Adrenal gland (tissue), 19 donors: ENCODE measurements at places on chromosomes 13 and 19. TPM values are rescaled to one million over a fixed set of nuclear protein-coding genes. Genes with fewer than 3 reads are reported as not detected.
A peak's percentile ranks its signal among the peaks of the same experiment; 100 is the strongest.

ZNF426 gene
- total RNA-seq: 15.9 TPM

DNA sequence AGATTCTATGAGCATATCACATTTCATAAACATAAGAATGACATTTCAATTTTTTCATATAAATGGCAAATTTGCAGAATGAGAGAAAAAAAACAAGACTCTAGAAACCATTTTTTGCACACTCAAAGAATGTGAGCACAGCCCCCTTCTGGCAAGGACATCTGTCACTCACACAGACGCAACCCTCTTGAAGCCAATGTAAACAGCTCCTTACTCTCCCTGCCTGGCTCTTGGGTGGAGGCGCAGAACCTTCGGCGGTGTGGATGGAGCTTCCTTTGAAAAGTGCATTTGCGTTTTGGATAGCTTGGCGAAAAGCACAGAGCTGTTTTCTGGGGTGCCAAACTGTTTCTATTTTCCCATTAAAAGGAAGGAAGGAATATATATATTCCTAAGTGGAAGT is 367.6 kb upstream of the TSHZ3 start:
- H3K27ac ChIP-seq: no peak overlapping the region
- no peak overlapping the region for H3K4me3 ChIP-seq
- no peaks in the 10 kb centered on the region for H3K36me3 ChIP-seq
- peaks cover 8% of the 10 kb centered on the region for H3K27me3 ChIP-seq
- no peak for DNase-seq
- H3K4me1 ChIP-seq: no peaks in the 10 kb centered on the region

GRCh38 chr19:53916004-53916403 is 6.9 kb downstream of the CACNG7 start:
- no peaks in the 10 kb centered on the region for H3K4me1 ChIP-seq
- no peaks in the 10 kb centered on the region for H3K36me3 ChIP-seq
- H3K27ac ChIP-seq: no peak overlapping the region
- peaks cover 18% of the 10 kb centered on the region for H3K27me3 ChIP-seq

- H3K36me3 ChIP-seq: no peaks in the 10 kb centered on the region
- no peaks in the 10 kb centered on the region for H3K27me3 ChIP-seq
- no peak overlapping the region for H3K4me3 ChIP-seq
- no peak for DNase-seq
- H3K27ac ChIP-seq: no peak overlapping the region
Measured at GRCh38 chr13:43537124-43537523, 249.6 kb downstream of the ENOX1 start.

DNA sequence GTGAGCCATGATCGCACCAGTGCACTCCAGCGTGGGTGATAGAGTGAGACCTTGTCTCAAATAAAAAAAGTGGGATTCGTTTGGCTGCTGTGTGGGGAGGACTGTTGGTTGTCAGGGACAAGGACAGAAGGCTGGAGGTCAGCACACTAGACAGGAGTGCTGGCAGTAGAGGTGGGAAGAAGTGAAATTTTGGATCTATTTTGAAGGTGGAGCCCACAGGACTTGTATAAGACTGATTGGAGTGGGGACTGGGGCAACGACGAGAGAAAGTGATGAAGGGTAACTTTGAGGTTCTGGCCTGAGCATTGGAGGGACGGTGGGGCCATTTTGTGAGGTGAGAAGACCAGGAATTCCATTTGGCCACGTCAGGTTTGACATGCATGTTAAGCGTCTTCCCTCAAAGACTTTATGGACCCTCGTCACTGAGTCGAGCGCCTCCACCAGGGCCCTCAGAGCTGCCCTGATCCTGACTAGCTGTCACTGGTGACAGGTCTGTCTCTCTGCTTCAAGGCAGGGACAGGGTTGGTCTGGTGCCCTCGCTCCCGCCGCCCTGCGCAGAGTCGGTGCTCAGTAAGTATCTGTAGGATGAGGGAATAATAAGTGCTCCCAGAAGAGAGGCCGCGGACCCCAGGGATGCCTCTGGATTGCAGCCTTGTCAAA is 673 bp downstream of the CTU1 start:
- H3K36me3 ChIP-seq: peaks cover 13% of the 10 kb centered on the region
- H3K27ac ChIP-seq: peak overlapping the region; percentile 10
- H3K27me3 ChIP-seq: no peaks in the 10 kb centered on the region
